ENCODE measurements at places on chromosomes 12 and 14.

GRCh38 chr14:48289701-48290100 lies 614.3 kb upstream of the MDGA2 start:
- DNase-seq: no peak

- peak; percentile 17 for DNase-seq
Observed at GRCh38 chr14:74905595-74906142, 17.4 kb downstream of the RPS6KL1 start.

DNA sequence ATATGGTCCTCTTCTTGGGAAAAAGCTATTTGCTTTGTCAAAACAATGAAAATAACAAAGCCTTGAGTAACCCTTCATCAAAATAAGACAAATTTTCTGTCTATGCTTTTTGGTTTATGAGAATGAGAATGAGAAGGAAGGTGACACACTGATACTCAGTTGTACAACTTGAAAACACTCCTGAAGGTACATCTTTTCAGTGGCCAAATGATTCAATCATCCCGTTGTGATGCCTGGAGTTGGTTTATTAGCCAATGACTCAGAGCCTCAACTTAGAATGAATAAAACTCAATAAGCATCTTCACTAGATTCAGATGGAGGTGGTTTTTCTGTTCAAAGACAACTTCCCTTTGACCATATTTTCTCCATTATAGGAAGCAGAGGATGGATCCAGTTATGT lies 7.8 kb upstream of the CALM1 start:
- DNase-seq: no peak

DNA sequence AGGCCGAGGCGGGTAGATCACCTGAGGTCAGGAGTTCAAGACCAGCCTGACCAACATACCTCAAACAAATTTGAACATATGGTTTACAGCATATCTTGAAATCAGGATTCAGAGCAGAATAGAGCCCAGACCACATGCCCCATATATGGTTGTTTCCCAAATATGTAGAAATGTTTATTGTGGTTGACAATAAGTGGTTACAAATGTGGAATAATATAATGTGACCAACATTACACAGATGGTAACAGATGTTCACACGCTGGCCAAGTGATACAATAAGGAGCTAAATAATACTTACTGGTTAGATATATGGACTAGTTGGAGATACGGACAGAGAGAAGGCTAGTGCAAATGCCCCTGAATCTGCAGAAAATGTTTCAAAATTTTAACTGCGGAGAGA lies 85.3 kb downstream of the MAPKAPK5 start:
- DNase-seq: no peak

DNA sequence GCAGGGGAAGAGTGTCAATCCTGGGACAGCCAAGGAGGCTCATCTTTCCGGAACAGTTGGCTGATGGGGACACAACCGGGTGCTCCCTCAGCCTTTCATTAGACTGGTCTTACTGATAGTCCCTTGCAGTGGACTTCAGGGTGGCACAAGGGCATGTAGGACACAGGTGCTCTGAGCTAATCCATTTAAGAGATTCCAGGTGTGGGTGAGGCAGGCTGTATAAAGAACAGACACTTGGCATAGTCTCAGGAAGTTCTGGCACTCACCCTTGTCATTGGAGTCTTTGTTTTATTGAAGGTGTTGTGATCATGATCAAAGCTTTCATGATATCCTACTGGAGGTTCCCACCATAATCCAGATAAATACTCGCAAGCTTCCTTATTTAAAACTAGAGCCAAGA lies 341.6 kb downstream of the EMP1 start:
- no peak for DNase-seq

DNA sequence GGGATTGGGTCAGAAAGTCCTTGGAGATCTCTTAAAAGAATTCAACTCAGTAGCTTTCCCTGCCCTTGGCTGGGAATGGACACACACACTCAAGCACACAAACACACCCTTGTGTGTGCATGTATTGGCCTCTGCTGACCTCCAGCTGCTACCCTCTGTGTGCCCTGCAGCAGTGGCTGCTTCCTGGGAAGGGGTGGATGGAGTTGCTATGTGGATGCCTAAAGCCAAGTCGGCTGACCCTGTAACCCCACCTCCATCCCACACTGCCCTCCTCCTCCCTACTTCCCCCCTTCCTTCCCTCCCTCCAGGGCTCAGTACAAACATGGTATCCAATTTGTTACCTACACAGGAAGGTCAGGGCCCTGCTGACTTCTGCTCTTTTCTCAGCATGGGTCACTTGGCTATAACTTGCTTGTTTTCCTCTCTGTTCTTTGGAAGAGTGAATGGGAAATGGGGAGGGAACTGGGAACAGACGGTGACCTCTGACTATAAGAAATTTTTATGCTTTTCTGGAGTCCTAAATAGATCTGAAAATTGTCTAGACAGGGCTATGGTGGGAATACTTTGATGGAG lies 351.6 kb upstream of the TBX3 start:
- no peak for DNase-seq
